ENCODE measurements at places on chromosomes 16 and 17.

- DNase-seq, result no peak
These were observed 18.8 kb upstream of the KRT10 start for GRCh38 chr17:40841246-40841645.

GRCh38 chr16:68093816-68094613, 8.8 kb downstream of the NFATC3 start:
- peak; percentile 18 for DNase-seq

DNA sequence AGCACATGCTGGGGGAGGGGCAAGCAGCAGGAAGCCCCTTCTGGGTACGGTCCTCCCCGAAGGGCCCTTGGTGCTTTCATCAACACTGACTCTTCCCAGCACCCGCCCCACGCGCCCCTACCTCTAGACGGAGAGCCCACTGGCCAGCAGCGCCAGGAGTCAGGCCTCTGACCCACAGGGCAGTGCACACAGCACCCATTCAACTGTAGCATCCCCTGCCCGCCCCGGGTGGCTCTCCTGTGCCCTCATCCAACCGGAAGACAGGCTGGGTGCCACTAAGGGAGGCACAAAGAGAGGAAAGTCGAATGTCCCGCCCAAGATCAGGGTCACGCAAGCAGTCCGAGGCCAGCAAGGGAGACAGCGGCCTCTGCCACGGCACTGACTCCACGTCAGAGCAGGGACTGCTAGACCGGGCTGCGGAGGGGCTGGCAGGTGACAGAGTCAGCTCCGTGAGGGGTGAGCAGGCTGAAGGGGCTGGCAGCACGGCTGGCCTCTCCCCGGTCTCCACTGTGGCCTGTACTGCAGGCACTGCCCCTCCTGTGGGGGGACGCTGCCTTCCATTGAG, 9.8 kb downstream of the MSRB1 start:
- DNase-seq, result no peak

DNA sequence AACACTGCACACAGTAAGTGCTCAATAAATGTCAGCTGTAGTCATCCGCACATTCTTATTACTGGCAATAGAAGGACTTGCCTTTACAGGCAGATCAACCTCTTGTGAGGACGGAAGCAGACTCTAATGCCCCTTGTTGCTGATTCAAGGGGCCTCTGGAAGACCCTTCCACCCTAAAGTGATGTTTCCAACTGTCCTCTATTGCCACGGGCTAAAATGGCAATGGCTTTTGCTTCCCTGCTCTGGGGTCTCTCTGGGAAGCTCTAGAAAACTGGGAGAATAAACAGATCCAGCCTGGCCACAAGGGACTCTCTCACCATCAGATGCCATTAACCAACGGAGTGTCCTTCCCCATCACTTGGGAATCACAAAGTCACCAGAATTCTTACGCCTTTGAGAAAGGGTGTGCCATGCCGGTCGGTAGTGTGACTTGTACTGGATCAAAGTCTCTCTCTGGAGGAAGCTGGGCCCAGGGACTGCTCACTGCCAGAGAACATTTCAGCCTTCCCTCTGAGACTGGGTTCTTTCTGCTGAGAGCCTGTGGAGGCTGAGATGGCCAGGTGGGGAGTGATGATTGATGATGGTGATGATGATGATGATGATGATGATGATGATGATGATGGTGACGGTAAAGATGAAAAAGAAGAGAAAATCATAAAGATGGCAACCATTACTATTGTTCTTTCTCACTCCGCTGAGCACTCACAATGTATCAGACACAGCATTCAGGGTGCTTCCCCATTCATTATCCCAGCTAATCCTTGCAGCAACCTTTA, 146.8 kb downstream of the CYLD start:
- DNase-seq, result no peak

DNA sequence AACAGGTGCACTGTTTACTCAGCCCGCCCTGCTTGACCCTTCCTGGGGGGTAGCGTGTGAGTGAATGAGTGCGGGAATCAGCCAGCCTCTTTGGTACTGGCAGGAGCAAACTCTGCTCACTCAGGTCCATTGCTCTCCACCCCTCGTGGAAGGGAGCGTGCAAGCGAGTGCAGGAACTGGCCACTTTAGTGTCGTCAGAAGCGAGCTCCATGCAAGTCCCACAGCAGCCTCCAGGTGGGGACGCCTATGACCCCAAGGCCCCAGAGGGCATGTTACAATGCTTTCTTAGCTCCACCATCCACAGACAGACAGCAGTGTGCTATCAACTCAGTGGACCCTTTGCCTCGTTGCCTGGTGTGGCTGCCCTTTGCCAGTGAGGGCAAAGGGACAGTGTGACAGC, 1025.1 kb upstream of the CDH8 start:
- no peak for DNase-seq

DNA sequence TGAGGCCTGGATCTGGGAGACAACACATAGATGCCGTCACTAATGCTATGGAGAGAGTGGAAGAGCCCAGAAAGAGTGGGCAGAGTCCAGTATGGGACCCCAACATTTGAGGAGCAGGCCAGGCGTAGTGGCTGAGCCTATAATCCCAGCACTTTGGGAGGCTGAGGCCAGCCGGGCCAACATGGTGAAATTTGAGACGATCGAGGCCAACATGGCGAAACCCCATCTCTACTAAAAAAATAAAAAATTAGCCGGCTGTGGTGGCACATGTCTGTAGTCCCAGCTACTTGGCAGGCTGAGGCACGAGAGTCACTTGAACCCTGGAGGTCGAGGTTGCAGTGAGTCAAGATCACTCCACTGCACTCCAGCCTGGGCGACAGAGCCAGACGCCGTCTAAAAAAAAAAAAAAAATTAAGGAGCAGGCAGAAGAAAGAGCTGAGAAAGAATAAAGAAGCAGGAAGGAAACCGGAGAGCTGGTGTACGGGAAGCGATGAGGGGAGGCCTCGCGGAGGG, 6.0 kb upstream of the DNAI2 start:
- no peak for DNase-seq

DNA sequence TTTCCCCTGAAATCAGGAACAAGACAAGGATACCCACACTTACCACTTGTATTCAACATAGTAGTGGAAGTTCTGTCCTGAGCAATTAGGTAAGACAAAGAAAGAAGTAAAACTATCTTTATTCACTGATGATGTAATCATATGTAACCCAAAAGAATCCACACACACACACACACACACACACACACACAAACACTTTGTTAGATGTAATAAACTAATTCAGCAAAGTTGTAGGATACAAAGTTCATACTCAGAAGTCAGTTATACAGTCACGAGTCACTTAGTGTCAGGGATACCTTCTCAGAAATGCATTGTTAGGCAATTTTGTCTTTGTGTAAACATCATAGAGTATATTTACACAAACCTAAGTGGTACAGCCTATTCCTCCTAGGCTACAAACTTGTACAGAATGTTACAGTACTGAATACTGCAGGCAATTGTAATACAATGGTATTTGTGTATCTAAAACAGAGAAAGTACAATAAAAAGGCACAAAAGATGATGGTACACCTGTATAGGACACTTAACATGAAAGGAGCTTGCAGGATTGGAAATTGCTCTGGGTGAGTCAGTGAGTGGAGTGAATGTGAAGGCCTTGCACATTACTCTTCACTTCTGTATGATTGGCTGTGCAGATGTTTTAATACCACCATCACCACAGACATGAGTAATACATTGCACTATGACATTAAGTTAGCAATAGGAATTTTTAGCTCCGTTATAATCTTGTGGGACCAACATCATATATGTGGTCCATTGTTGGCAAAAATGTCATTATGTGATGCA, 370.1 kb downstream of the ZFHX3 start:
- no peak for DNase-seq

DNA sequence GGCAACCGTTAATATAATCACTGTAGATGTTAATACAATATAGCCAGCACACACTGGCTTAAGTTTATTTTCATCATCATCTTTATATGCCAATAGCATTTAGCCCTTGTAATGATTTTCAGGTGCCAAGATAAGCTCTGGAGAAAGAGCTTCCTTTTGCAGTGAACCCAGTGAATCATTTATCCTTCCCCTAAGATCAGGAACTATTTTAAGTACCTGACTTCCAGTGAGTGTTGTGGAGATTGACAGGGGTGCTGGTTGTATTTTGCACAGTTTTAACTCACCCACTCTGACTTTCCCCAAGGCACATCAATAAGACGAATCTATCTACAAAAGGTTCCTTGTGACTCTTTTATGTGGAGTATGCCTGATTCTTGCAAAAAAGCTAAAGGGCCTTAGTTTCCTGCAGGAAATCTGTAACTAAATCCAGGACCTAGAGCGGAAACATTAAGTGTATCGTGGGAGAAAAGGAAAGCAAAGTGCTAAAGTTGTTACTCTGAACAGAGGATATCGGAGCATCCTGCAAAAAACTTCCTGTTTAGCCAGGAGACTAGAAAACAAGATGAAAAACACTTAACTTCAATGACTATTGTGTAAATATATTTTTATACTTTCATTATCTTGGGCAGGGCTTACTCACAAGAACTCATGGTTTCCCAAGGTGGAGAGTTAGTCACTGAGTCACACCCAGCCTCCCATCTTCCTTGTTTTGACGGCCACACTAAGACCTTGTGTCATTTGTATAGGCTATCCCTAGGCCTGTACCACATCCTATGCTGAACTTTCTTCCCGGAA, 183.6 kb downstream of the MAP2K6 start:
- DNase-seq, result no peak

GRCh38 chr17:41010441-41010840, 1.5 kb upstream of the KRTAP3-1 start:
- no peak for DNase-seq

DNA sequence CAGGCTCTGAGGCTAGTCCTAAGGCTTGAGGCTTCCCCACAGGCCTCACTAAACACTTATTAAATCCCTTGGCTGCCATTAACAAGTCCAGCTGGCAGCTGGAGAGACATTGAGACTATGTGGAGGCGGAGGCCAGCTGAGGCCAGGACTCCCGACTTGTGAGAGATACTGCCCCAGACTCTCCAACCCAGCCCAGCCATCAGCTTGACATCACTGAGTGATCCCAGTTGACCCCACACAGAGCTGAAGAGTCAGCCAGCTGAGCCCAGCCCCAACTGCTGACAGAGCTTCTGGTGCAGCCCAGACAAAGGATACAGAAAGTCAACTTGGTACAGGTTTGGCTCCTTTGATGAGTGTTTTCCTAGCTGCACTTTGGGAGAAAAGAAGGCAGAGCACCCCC, 343.1 kb downstream of the C16orf95 start:
- no peak for DNase-seq

DNA sequence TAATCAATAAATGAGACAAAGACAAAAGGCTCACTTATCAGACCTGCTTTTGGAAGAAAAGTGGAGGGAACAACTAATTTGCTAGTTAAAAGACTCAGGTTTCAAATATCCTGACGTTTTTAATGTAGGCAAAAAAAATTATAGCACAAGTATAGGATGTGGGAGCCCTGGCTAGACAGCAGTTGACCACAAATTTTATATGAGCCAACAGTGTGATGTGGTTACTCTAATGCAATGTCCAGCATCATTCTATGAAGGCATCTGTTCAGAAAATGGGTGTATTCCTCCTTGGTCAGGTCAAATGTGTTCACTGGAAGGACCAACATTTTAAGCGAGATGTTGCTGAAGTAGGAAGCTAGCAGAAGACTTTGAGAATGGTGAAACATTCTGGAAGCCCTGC, 237.4 kb downstream of the MAP2K6 start:
- no peak for DNase-seq

Data from midbrain (tissue), 1 donor.